ENCODE measurements at places on chromosomes 12 and 14. TPM values are rescaled to one million over a fixed set of nuclear protein-coding genes. Genes with fewer than 3 reads are reported as not detected.

Gene AQP2
- not detected for polyA plus RNA-seq

Gene KLHDC1
- polyA plus RNA-seq: 0.03 TPM

Gene MYH6
- not detected for polyA plus RNA-seq

DNA sequence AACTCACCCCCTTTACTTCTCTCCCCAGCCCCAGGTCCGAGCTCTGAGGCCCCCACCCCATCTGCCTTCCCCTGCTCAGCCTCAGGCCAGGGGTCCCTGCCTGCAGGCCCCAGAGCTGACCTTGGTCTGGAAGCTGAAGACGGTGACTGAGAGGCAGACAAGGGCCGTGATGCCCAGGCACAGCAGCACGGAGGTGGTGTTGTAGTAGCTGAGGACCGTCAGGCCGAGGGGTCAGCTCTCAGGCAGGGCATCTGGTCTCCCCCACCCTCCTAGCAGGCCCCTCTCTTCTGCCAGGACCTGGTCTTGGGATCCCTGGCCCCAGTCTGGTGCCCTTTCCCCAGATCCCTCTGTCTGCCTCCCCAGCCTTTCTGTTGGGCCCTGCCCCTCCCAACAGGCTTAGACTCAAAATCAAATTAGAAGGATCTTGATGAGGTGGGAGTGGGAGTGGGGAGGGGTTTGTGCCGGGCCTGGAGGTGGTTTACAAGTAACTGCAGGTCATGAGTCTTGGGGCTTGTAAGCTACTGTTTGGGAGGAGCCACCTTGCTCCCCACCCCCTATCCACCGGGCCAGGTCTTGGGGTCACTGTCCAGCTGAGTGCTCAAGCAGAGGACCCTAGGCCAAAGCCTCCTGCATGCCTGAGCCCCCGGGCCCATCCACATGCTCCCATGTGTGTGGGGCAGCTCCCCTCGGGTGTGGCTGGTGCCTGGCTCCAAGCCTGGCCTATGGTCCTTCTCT, 14.2 kb downstream of the FAIM2 start:
- no peak for DNase-seq

- no peak for DNase-seq
These were observed 23.8 kb downstream of the XPOT start for GRCh38 chr12:64427988-64428387.

DNA sequence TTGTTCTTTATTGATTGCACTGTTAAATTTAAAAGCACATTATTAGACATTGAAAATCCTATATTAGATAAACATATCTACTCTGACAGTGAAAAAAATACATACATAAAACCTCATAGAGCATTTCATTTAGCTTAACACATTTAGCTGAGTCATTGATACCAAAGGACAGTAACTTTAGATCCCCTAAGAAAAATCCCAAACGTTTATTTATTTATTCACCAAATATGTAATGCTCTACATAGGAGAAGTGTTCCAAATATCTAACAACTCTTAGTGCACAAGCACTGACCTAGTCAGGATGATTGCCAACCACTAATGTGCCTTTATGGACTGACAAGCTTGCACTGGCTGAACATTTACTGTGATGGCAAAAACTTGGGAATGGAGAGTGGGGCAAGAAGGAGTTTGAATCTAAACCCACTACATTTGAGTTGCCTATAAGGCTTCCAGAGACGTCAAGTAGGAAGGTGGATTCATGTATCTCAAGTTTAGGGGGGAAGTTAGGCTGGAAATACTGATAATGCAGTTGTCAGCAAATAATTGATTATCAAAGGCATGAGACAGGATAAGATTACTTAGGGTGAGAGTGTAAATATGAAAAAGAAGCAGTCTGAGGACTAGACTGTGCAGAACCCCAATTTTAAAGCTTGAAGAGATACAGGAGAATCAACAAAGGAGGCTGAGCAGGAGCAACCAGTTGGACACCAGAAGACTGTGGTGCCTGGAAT, 156.4 kb downstream of the PLCZ1 start:
- DNase-seq: no peak

DNA sequence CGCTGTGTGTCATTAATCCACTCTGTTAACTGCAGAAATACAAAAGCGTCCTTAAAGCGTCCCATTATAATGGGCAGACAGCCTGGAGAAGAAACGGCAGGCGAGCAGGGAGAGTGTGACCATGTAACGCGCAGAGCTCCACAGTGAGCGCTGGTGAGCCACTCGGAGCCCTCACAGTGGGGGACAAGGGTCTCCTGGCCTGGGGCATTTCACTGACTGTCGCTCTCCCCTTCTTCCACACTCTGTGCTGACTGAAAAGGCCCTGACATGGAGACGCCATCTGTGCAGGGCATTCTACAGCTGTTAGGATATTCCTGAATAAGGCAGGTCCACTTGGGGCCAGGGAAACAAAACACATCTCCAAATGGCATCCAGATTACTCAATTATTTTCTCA, 24.2 kb downstream of the CCDC92 start:
- no peak for DNase-seq

- DNase-seq: no peak
These were observed 46.9 kb downstream of the ZFYVE21 start for GRCh38 chr14:103762541-103762940.

DNA sequence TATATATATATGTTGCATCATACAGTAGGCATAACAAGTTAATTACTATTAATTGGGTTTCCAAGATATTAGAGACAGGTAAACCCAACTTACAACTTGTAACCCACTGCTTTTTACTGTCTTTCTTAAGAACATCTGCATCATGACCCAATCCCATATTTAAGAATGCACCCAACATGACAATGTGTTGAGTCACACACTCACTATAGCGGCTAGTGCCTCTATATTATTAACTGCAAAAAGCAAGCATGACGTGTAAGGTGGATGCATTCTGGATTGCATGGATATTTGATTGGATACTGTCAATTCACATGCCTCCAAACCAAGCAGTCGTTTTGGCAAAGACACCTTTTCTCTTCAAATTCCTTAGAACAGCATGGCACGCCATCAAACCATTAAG, 68.2 kb downstream of the KSR2 start:
- DNase-seq: no peak

GRCh38 chr12:52238207-52238840, 5.3 kb downstream of the KRT7 start:
- DNase-seq: no peak

DNA sequence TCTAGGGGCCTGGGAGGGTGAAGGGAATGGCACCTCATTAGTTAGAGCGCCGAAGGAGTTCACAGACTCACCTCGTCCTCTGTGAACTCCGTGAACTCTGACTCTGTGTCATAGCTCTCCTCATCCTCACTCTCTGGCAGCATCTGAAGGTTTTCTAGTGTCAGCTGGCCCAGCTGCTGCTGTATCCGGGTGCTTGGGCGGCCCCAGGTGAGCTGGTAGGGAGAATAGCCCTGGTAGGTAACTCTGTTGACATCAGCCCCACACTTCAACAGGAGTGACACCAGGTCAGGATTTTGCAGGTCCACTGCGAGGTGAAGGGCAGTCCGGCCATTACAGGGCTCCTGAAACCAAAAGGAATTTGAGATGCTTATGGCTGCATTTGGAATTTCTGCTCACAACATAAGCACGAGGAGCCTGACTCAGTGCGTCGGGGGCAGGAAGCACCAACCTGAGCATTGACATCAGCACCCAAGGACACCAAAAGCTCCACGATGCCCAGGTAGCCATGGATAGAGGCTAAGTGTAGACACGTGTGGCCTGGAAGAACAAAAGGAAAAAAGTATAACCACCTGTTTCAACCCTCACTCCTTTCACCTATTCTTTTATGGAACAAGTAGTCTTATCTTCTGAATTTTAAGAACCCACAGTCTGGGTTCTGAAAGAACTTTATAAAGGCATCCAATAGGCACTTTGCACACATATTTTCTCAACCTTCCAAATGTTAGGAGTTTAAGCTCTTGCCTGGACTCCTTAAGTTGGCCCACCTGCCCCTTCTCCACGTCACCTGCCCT, 2.0 kb downstream of the NFKBIA start:
- DNase-seq: peak; percentile 52

Measured in mammary epithelial cell (primary cell).